ENCODE measurements at places on chromosomes 7 and 10. TPM values are rescaled to one million over a fixed set of nuclear protein-coding genes. Genes with fewer than 3 reads are reported as not detected.

GRCh38 chr7:77765481-77765880 lies 32.8 kb downstream of the TMEM60 start:
- no peak for DNase-seq

GRCh38 chr10:89115876-89116627 lies 91.1 kb downstream of the CH25H start:
- DNase-seq, result no peak

- no peak for DNase-seq
These were observed 22.3 kb downstream of the ACADSB start for GRCh38 chr10:123031124-123031523.

- DNase-seq, result no peak
These were observed 137.3 kb downstream of the SDK1 start for GRCh38 chr7:3438352-3438751.

GRCh38 chr10:2980791-2981360 lies 86.5 kb upstream of the PFKP start:
- no peak for DNase-seq

DNA sequence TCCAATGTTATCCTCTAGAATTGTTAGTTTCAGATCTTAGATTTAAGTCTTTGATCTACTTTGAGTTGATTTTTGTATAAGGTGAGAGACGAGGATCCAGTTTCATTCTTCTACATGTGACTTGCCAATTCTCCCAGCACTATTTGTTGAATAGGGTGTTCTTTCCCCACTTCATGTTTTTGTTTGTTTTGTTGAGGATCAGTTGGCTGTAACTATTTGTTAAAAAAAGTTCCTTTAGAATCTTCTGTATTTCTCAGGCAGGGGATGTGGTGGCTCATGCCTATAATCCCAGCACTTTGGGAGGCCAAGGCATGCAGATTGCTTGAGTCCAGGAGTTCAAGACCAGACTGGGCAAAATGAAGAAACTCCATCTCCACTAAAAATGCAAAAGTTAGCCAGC lies 151.8 kb downstream of the JMJD1C start:
- no peak for DNase-seq

DNA sequence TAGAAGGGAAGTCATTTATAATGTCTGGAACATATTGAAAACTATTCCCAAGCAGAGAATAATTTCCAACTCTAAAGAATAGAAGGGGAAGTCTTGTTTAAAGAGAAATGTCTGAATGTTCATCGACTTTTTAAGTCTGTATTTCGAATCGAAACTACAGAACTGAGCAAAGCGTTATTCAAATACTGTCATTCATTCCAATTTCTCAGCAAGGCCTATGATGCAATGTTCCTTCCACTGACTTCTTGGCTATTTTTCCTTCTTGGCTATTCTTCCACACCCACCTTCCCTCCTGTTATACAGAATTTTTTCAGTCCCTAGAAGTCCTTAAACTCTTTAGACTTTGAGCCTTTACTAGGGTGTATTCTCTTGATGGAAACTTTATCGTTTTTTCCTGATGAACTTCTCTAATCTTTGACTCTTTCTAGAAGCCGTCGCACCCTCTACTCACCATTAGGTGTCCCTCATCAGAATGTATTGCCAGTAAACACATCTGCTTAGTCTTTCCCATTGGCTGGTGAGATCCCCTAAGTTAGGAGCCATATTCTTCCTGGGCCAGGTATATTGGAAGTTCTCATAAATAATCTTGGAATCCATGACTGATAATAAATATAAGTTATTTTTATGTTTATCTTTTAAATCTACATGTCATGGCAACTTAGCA lies 235.7 kb upstream of the CCDC6 start:
- no peak for DNase-seq

GRCh38 chr7:127415060-127415742 lies 22.7 kb upstream of the ZNF800 start:
- no peak for DNase-seq

DNA sequence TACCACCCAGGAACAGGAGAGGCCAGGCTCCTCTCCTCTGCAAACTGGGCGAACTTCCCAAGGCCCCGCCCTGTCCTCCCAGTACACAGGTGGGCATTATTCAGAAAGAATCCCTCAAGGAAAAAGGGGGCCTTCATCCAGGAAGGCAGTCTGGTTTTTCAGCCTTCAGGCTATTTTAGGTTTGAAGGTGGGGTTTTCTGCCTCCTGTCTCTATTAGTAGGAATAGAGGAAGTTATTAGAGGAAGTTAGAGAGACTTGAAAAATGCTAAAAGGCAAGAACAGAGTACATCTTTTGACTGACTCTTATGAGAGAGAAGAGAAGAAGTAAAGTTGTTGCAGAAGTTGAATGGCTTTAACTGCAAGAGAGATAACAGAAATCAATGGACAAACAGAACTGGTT lies 250.9 kb upstream of the SORCS1 start:
- no peak for DNase-seq

GRCh38 chr10:52226197-52226847 lies 87.8 kb upstream of the DKK1 start:
- DNase-seq, result no peak

- no peak for DNase-seq
These were observed 21.4 kb downstream of the SLF2 start for GRCh38 chr10:100934084-100934659.

- no peak for DNase-seq
These were observed 38.3 kb upstream of the TOMM7 start for GRCh38 chr7:22860784-22861482.

- DNase-seq, result no peak
These were observed 201.0 kb upstream of the PRPS1L1 start for GRCh38 chr7:18228686-18229085.

DNA sequence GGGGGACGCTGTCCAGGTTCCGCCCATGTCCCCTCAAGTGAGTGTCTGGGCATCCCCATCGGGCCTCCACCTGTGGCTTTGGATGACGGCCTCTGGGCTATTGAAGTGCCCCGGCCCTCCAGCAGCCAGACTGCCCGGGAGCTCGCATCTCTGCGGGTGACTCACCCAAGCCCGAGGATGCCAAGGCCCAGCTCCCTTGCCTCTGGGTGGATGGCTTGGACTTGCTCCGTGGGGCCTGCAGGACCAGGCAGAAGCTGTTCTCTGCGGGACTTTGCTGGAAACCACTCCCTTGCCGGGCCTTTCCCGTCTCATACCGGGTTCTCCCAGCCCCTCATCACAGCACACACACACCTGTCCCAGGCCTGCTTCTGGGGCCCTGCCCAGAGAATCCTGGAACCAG lies 22.4 kb downstream of the DPYSL4 start:
- DNase-seq, result no peak

DNA sequence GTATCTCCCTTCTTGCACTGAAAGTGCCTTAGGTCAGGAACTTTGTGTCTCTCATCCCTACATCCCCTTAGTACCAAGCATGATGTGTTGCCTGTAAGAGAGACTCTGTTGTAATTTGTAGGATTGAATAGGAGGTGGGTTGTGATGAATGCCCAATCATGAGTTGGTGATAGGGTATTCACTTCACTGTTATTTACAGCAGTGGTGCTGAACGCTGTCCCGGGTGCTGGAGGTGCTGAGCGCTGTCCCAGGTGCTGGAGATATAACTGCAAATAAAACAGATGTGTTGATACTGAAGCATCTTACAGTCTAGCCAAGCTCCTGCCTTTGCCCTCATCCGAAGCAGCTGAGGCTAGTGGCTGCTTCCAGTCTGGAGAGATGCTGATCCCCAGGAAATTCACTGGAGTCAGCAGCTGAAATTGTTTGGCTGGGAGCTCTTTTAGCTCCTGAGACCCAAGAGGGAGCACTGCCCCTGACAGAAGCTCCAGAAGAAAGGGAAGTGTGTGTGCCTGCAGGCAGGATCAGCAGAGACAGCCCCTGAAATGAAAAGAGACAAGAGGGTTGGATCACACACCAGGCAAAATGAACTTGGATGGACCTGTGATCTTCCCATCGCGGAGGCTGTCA lies 183.4 kb downstream of the SORCS3 start:
- no peak for DNase-seq

GRCh38 chr10:119370111-119370741 lies 162.9 kb downstream of the GRK5 start:
- DNase-seq, result peak; percentile 53

DNA sequence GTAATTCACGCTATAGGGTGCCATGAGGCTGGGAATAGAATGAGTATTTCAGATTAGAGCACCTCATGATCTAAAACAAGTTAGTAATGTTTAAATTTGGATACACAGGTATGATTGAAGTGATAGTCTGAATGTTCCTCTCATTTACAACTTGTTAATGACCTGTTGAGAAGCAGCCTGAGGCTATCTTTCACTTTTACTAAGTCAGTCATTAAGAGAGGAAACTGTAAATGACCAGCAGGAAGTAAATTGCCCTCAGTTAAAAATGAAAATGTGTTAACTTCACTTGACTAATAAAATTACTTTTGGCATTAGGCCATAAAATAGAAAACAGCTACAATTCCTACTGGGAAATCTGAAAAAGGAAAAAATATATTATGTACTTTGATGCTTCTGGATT lies 1042.0 kb downstream of the DNAJB9 start:
- no peak for DNase-seq

GRCh38 chr7:157409149-157409752 lies 72.4 kb downstream of the DNAJB6 start:
- no peak for DNase-seq

GRCh38 chr10:85602306-85602705 lies 764.3 kb downstream of the GRID1 start:
- DNase-seq, result no peak

GRCh38 chr10:106765241-106765754 lies 399.2 kb downstream of the SORCS1 start:
- no peak for DNase-seq

DNA sequence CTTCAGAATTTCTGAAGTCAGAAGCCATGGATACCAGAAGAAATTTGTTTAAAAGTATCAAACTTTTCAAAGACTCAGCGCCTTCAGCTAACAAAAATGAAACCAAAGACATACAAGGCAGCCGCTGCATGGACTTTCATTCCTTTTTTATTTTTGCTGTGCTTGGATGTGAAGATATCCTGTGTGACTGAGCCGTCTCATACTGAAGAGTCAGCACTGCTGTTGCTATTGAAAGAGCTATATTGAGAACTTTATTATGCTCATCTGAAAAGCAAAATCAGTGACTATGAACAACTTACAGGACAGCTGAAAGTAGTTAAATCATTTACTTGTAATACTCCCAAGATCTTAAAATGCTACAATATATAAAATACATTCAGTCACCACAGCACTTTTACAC lies 809.2 kb downstream of the NXPH1 start:
- no peak for DNase-seq

- no peak for DNase-seq
These were observed 85.8 kb downstream of the GSAP start for GRCh38 chr7:77330169-77330882.

- no peak for DNase-seq
These were observed 84.5 kb downstream of the ATXN7L1 start for GRCh38 chr7:105791926-105792325.

DNA sequence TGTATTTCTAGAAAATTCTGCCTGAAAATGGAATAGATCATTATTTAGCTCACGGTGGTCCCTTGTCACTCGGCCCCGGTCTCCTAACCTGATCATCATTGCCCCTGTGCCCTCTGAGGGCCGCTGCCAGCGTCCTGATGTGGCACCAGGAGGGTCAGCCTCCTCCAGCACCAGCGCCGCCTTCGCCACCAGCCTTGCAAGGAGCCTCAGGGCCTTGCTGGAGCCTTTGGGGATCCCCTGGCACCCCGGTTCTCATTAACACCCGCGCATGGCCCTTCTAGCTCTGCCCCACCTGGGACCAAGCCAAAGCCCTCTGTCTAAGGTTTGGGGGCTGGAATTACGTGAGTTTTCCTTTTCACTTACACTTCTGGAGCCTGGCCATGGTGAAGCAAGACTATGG lies 282.5 kb upstream of the ADARB2 start:
- DNase-seq, result no peak

DNA sequence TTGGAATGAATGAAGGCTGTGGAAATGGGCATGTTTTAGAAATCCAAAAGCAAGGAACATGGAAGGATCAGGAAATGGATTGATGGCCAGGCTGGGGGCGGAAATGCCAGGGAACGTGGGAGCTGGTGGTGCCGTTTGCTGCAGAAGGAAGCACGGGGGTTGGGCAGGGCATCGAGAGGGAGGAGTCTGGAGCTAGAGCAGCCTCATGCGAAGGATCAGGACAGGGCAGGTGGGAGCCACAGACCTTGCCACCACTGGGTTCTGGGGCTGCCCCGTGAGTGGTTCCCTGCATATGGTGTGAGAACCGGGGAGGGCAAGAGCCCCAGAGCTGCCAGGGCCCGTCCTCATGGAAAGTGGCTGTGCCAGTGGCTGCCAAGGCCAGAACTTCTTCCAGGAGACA lies 193.8 kb upstream of the ZNF32 start:
- no peak for DNase-seq

GRCh38 chr7:105647591-105647990 lies 66.3 kb upstream of the EFCAB10 start:
- DNase-seq, result no peak

DNA sequence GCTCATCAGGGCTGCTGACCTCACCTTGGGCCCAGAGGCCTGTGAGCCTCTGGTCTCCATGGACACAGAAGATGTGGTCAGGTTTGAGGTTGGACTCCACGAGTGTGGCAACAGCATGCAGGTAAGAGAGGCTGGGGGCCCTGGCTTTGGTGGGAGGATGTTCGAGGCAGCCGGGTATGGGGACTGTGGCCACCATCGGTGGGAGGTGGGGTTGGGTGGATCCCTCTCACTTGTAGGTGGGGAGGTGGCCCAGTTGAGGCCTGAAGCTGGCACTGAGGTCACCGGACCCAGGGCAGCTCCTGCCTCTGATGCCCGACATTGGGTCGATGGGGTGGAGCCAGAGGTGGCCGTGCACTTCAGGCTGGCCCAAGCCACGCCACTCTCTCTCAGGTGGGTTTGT lies 406 bp downstream of the ZP3 start:
- DNase-seq, result no peak

DNA sequence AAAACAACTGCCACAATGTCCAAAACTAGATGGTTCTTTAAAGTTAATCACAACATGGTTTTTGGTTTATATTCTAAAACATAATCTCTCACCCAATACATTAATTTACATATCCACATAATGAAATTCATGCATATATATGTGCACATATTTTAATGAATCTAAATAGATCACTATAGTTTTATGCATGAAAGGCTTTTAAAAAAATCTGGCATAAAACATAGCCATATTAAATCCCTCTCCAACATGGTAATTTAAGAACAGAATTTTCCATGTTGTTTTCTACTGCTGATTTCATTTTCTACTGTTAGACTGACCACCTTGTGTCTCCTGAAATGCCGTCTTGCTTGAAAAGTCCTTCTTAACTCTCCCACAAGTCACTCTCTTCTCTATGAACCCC lies 196.1 kb upstream of the AOAH start:
- DNase-seq, result no peak

GRCh38 chr10:127524229-127524628 lies 24.9 kb upstream of the NPS start:
- no peak for DNase-seq

CTAGE6 gene
- 2.4 TPM for total RNA-seq

EPO gene
- total RNA-seq, result not detected

GTF2IRD1 gene
- total RNA-seq, result 39.1 TPM

SAP25 gene
- total RNA-seq, result 6.0 TPM

RPEL1 gene
- total RNA-seq, result 0.35 TPM

TEX36 gene
- 0.49 TPM for total RNA-seq

ZNF117 gene
- 9.4 TPM for total RNA-seq

GIMAP1 gene
- 12.3 TPM for total RNA-seq

SYT15 gene
- total RNA-seq, result 6.5 TPM
